Body of pancreas (tissue), 4 donors: ENCODE measurements at places on chromosomes 4 and X. TPM values are rescaled to one million over a fixed set of nuclear protein-coding genes. Genes with fewer than 3 reads are reported as not detected.

TCEAL6 gene
- not detected for total RNA-seq

CHRDL1 gene
- 13.0 TPM for total RNA-seq

NDST3 gene
- total RNA-seq, result not detected

BMPR1B gene
- total RNA-seq, result 0.99 TPM

GAGE1 gene
- not detected for total RNA-seq

FAM47E gene
- 16.2 TPM for total RNA-seq

CTAG1A gene
- not detected for total RNA-seq

ANK2 gene
- total RNA-seq, result 11.5 TPM

RAB9B gene
- 0.78 TPM for total RNA-seq

ADAM29 gene
- total RNA-seq, result not detected

PAGE2B gene
- not detected for total RNA-seq

RAB41 gene
- total RNA-seq, result not detected

ARHGAP36 gene
- not detected for total RNA-seq

RHOXF2 gene
- total RNA-seq, result not detected

PRKG2 gene
- total RNA-seq, result 0.99 TPM

CPZ gene
- 0.78 TPM for total RNA-seq

IL2RG gene
- total RNA-seq, result 8.2 TPM

ADGRG2 gene
- total RNA-seq, result 0.66 TPM

SLC38A5 gene
- total RNA-seq, result 166 TPM

SORBS2 gene
- 218 TPM for total RNA-seq

NDST4 gene
- not detected for total RNA-seq

STOX2 gene
- total RNA-seq, result 15.0 TPM

OPHN1 gene
- 2.3 TPM for total RNA-seq

SERPINA7 gene
- not detected for total RNA-seq

SPIN2A gene
- 0.26 TPM for total RNA-seq

PFKFB1 gene
- 2.3 TPM for total RNA-seq

CITED1 gene
- total RNA-seq, result not detected

P2RY4 gene
- 1.3 TPM for total RNA-seq
